Amniotic epithelial cell (primary cell): ENCODE measurements at places on chromosomes 3 and 15.

GRCh38 chr3:134148534-134148933 lies 102.1 kb downstream of the RYK start:
- DNase-seq, result no peak

DNA sequence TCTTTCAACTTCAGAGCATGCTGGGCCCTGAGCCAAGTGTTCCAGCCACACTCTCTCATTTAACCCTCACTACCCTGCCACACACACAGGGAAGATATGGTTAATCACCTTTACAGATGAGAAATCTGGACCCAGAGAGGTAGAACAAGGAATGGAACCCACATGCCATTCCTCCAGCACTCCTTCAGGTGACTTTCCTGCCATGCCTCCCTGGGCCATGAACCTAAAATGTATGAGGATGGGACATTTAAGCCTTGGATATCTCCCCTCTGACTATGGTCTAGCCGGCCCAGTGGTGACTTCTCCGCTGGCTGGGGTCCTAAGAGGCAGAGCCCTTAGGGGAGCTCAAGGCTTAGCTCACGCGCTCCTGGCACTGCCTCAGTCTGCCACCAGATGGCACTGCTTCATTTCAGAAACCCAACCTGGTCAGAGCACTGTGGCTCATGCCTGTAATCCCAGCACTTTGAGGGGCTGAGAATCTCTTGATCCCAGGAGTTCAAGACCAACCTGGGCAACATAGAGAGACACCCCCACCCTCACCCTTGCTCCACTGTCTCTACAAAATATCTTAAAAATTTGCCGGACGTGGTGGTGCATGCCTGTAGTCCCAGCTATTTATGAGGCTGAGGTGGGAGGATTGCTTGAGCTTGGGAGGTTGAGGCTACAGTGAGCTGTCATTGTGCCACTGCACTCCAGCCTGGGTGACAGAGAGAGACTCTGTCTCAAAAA lies 2.2 kb upstream of the DCAF1 start:
- peak; percentile 56 for DNase-seq

DNA sequence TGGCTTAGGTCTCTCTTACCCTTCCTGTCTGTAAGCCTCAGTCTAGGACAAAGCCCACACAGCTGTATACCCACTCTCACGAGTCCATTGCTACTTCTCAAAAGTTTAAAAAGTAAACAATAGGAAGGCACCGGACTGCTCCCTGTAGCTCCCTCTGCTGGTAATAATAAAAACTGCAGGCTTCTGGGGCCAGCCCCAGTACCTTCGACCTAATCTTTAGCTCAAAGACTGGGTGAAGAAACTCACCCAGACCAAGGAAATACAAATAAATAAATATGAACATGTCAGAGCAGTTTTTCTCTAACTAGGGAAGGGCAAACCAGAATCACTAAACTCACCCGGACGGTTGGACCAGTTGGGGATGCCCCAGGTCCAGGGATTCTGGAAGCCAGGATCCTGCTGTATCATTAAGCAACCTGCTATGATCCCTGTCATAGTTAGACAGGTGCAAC lies 5.0 kb downstream of the FAM219B start:
- DNase-seq, result peak; percentile 40

DNA sequence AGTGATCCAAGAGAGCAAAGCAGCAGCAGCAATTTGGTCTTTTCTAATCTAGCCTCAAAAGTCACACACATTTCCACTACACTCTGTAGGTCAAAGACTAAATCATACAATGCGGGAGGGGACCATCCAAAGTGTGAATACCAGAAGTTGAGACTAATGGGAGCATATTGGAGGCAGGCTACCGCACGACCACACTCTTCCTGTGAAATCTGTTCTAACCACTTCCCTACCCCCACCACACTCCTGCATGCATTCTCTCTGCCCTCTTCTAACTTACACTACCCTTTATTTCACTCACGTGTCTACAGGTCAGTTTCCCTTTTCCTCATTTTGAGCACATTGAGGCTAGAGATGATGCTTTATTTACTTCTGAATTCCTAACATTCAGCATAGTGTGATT lies 23.7 kb upstream of the PRTG start:
- no peak for DNase-seq

GRCh38 chr15:85097250-85097649 lies 115.6 kb downstream of the PDE8A start:
- no peak for DNase-seq

DNA sequence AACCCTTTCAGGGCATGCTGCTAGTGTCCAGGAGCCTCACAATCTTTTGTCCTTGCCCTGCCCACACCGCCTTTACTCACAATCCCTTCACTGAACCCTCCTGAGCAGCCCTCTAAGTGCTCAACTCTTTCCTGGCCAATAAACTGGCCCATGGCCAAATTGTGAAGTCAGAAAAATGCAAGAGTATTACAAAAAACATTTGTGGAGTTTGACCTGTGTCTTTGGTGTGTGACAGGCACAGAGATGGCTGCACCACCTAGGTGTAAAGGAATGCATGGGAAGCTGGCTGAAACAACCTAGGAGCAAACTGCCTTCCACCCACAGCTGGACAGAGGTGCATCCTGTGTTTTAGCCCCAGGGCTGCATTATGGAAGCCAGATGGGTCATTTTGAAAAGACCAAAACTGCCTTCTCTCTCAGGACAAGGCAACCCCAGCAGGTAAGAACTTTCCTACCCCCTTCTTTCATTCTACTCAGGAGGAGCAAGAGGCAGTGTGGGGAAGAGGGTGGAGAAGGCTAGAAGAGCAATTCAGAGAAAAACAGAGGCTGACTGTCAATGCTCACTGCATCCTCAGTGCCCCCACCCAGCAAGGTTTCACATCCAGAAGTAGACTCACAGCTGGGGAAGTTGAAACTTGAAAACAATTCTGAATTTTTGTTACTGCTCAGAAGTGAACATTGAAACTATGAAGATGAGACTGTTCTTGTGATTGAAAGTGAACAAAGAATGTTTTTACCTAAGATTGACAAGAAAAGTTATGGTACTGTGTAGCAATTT lies 78.6 kb downstream of the TRIM42 start:
- no peak for DNase-seq

DNA sequence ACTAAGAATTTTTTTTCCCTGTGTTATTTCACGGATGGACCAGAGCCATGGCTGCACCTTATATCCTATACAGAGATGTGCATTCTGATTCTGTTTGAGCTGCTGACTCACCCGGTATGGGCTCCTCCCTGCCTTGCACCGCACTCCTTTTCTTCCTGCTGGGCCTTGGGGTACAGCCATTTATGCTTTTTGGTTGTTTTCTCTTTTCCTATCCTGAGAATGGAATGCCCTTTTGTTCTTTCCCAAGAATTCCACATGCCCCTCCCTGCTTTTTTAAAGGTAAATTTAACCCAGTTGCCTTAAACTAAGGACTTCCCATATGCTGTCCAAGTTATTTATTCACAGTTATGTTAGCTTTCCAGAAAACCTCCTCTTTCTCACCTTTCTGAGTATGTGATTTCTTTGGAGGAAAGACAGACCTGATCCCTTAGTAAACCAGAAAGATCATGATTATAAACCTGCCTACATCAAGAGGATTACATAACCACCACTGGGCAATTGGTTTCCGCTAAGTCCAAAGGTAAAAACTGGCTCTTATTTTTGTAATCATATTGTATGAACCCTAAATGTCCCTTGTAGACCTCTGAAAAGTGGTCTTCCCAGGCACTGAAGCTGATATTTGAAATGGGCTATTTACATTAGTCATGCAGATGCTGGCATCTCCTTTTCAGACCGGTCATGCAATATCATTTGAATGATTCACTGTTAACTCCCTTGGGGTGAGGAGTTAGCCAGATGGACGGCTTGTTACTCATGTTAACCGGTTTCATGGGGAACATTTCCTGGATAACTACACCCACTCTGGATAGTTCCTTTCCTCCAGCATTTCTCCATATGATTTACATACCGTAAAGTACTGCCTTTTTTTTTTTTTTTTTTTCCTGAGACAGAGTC lies 45.5 kb downstream of the TMOD3 start:
- peak; percentile 98 for DNase-seq

GRCh38 chr3:12994357-12994606 lies 78.9 kb downstream of the IQSEC1 start:
- DNase-seq, result no peak

GRCh38 chr3:32843510-32844321 lies 25.9 kb downstream of the TRIM71 start:
- DNase-seq, result no peak

DNA sequence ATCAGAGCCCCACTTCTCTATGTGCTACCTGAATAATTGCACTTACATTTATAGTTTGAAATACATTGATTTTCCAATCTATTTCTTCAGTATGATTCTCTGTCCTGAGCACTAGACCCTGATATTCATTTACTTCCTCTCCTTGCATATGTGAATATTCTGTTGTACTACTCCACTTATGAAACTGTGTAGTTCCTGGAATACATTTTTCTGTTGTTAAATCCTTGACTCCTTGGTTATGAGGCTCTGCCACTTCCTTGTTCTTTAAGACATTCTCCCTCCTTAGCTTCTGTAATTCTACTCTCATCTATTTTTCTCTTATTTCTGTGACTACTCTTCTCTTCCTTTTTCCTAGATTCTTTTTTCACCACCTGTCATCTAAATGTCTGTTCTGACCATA lies 12.9 kb upstream of the MGA start:
- no peak for DNase-seq
